CD4-positive, alpha-beta T cell treated with Interleukin-1 beta for 1 hour (primary cell): ENCODE measurements at places on chromosomes 11 and 22.

DNA sequence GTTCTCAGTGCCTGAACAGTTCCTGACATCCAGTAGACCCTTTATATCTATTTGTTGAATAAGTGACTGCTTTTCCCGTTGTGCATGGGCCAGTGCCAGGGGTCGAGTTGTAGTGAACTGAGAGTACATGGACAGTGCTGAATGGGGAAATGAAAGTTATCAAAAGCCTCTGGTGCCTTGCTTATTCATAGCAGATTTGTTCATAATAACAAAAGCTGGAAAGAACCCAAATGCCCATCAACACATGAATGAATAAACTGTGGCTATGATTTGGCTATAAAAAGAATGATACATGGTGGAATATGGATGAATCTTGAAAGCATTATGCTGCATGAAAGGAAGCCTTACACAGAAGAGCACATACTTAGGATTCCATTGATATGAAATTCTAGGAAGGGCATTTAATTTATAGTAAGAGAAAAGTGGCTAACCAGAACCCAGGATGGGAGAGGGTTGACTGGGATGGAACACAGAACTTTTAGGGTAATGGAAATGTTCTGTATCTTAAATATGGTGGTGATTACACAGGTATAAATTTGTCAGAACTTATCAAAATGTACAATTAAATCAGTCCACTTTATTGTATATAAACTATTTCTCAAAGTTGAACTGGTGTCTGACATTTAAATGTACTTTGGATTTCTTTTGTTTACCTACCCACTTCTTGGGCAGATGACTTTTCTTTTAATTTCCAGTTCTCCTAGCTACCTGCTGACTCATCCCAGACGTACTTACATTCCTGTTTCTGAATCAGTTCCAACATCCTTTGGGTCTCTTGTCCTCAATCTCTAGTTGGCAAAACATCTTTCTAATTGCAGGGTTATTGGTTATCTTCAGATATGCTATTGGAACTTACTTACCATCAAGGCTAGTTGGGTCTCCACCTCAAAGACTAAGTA is 42.8 kb downstream of the PACS1 start:
- no peak for DNase-seq

DNA sequence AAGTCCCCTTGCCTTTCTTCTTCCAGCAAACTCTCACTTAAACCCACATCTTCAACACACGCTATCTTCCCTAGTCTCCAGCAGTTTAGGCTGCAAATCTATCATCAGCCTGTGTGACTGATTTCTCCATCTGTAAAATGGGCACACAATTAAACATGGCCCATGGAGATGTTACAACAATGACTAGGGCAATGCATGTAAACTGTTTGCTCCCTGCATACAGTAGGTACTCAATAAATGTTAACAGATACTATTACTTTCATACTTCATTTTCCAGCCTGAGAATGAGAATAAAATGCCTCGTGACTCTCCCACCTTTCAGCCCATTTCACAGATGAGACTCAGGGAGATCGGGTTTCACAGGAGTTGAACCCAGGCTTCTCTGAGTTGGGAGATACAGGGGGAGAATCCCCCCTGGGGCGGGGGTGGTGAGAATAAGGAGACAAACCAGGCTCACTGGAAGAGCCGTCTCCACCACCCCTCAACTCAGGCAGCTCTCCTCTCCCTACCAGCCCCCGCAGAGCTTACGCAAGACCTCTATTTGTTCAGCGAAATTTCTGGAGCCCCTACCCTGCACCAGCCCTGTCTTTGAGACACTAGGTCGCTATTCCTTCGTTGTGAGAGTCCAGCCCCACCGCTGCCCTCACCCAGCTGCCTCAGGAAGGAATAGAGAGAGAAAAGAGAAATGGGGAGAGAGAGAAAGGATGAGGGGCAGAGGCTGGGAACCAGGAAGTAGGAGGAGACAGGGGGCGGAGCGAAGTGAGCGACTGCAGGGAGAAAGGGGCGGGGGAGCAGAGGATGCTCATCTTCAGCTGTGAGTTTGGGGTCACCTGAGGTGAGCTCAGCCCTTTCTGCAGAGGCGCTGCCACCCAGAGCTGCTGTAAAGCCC is 42.1 kb upstream of the KLHL35 start:
- peak; percentile 61 for DNase-seq

DNA sequence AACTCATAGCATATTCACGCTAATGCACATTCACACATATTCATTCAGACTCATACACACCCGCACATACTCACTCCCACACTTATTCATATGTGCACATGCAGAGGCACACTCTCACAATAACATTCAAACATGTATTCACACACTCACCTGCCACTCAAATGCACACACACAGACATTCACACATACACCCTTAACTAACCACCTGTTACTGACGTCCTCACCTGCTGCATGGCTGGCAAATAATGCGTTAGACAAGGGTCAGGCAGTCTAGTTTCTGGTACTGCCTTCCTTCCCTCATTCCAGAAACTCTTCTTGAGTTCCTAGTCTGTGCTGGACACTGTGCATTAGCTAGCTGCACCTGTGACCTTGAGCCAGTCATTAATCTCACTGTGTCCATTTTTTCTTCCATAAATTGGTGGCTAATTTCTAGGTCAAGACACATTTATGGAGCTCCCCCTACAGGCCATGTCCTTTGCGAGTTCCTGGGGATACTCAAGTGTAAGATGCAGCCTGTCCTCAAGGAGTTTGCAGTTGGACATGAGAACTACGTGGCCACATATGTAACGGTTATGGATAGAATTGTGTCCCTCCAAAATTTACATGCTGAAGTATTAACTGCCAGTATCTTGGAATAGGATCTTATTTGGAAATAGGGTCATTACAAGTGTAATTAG is 34.5 kb upstream of the SEZ6L start:
- DNase-seq: no peak

GRCh38 chr11:9096427-9096826 is 5.0 kb upstream of the SCUBE2 start:
- DNase-seq: no peak

GRCh38 chr22:25395915-25396314 is 168.6 kb upstream of the GRK3 start:
- no peak for DNase-seq

GRCh38 chr11:84383576-84383975 is 1097.4 kb upstream of the CCDC90B start:
- no peak for DNase-seq

GRCh38 chr11:119489087-119489486 is 66.1 kb upstream of the THY1 start:
- DNase-seq: no peak

GRCh38 chr11:58471892-58472291 is 29.9 kb upstream of the OR5B12 start:
- no peak for DNase-seq

GRCh38 chr22:20749453-20749852 is 24.5 kb upstream of the SERPIND1 start:
- DNase-seq: no peak

GRCh38 chr11:119192111-119192510 is 6.8 kb downstream of the NHERF4 start:
- no peak for DNase-seq

DNA sequence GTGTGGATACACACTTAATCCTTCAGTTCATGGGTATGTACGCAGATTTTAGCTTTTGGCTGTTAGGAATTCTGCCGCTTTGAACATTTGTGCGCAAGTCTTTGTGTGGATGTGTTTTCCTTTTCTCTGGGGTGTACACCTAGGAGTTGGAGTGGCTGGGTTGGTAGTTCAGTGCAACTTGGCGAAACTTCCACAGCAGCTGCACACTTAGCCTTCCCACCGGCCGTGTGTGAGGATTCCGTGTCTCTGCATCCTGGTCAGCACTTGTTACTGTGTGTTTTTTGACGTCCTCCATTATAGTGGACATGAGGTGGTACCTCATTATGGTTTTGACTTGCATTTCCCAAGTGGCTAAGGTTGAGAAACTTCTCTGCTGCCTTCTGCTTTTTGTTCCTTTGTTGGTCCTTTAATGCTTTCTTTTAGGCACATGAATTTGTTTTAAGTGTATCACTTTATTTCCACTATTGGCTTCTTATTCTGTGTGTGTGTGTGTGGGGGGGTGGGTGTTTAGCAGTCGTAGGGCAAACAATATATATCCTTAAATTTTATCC is 72.1 kb upstream of the SLC25A18 start:
- no peak for DNase-seq

DNA sequence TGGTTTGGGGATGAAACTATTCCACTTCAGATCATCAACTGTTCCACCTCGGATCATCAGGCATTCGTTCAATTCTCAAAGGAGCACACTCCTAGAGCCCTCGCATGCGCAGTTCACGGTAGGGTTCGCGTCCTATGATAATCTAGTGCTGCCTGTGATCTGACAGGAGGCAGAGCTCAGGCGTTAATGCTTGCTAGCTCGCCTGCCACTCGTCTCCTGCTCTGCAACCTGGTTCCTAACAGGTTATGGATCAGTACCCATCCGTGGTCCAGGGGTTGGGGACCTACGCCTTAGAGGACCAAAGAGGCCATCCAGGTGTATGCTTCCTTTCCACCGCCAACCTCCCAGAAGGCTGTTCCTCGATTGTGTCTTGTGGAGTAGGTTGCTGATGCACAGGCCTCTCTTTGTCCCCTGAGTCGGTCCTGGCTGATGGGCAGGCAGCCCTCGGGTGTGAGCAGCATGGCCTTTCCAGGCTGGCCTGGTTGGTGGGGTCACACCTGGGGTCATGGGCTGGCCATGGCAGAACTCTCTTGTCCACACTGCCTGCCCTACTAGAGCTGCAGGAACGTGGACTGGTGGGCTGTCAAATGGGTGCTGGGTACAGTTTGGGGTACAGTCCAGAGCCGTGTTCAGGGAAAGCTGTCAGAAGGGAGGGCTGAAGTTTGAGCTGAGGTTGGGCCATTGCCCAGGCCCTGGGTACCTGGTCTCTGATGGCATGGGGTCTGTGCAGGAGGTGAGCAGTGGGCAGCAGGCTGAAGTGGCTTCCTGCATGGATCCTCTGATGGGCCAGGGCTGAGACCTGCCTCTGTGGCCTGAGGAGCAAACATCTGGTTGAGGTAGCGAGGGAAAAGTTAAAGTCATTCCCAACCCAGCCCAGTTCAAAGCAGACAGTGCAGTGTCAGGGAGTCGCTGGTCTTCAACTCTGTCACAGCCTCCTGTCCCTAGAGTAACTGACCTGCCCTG is 11.1 kb downstream of the PRDM11 start:
- DNase-seq: no peak

DNA sequence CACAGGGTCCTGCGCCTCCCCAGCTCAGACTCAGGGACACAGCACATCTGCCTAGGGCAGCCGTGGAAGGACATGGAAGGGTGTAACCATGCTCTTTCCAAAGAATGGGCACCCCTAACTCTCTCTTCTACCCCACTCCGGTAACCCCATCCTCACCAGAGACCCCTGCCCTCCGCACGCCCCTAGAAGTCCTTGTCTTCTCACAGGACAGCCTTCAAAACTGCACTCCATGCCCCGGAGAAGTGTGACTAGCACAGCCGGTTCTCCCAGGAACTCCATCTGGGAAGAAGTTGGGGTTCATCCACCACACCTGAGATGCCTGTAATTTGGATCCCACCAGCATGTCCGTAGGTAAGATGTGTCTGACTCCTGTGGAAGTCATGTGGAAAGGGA is 25.0 kb downstream of the P2RY2 start:
- no peak for DNase-seq

DNA sequence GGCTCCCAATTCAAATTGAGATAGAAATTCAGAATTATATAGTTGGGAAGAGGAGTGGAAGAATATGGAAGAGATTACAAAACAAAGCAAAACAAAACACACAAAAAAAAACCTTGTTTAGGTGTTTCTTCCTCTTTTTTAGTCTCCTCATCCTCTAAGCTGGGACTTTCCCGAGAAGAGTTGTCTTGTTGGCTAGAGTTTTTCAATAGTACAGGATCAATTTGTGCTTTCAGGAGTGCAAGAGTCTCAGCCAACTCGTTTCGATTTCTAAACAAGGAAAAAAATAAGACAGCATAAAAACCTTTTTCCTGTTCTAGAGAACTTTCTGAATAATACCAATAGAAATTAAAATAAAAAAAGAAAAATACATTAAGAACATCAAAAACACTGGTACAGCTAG is 87.8 kb upstream of the CLNS1A start:
- no peak for DNase-seq

DNA sequence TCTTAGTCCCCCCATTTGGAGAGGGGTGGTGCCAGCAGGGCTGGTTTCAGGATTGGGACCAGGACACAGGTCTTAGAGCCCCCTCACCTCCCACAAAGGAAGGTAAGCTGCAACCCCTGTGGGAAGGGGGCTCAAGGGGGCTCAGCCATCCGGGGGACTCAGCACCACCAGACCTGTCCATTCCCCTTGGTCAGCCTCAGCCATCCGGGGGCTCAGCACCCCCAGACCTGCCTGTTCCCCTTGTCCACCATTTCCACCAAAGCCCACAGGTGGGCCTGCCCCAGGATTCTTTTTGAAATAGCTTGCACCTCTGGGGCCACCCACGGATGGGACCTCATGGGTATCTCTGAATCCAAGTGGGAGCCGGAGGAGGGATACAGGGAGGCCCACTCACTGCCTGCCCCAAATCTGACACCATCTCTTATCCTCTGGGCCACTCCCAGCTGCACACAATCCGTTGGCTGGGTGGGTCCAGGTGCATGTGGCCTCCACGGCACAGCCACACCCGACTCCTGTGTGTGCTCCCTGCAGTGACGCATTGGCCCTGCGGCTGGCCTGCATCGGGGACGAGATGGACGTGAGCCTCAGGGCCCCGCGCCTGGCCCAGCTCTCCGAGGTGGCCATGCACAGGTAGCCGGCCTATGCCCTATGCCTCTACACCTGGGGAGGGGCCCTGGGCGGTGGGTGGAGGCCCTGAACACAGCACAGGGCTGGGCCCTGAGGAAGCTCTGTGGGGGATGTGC is 15.9 kb downstream of the MCAT start:
- DNase-seq: no peak

DNA sequence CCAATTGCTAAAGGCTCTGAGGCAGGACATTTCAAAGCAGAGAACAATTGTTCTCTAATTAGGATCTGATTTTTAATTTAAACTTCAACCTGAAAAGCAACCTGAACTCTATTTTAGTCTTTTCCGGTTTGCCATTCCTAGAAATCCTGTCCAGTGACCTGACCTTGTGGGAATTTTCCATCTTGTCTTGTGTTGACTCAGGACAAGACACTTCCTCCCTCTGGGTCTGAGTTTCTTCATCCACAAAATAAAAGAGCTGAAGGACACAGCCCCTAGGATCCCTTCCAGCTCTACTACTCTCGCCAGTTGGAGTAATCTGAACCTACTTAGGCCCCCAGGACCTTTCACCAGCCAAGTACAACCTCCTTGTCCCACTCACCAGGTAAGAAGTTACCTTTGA is 66.5 kb upstream of the POU2AF1 start:
- no peak for DNase-seq

- DNase-seq: no peak
Observed at GRCh38 chr11:66906061-66906733, 49.3 kb downstream of the LRFN4 start.

GRCh38 chr11:85974122-85974521 is 94.8 kb downstream of the PICALM start:
- no peak for DNase-seq

- DNase-seq: no peak
Observed at GRCh38 chr11:106733635-106734034, 284.6 kb downstream of the GUCY1A2 start.

- DNase-seq: no peak
Observed at GRCh38 chr22:28600546-28601143, 79.0 kb downstream of the TTC28 start.

- peak; percentile 36 for DNase-seq
Observed at GRCh38 chr11:47514825-47515647, 37.9 kb downstream of the CELF1 start.
